ENCODE measurements at places on chromosomes 3 and 15.

DNA sequence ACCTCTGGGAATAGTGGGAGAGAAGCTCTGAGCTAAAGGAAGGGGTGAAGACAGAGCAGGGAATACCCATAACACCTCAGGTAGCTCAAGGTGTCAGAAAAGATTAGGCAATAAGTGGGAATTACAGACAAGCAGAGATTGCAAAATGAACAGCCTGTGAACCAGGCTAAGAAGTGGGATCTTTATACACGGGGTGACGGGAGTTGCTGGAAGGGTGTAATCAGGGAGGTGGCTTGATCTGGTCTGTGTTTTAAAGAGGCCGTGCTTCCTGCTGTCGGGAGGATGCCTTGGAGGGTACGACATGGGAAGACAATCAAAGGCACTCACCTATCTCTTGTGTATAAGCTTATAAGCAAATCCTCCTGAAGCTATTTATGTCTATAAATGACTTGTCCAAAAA, 216.3 kb downstream of the CLSTN2 start:
- DNase-seq: no peak

DNA sequence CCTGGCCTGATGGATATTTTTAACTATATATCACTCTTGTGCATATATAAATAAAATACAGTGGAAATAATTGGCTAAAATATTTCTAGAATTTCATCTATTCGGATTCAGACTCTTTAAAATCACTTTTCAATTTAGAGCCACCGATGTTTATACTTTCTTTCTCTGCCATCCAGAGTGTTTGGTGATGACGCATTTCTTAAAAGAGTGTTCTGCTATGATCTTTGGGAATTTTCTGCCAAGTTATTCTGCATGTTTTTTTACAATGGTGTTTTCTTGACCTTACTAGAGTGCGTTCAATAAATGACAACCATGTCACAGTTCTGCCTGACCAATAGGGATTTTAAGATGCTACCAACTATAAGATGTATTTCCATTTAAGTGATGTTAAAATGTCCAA, 30.2 kb downstream of the PPP2R3A start:
- DNase-seq: no peak

GRCh38 chr15:71496336-71496955, 313.9 kb upstream of the NR2E3 start:
- DNase-seq: no peak

GRCh38 chr3:54279005-54279583, 156.7 kb downstream of the CACNA2D3 start:
- no peak for DNase-seq

DNA sequence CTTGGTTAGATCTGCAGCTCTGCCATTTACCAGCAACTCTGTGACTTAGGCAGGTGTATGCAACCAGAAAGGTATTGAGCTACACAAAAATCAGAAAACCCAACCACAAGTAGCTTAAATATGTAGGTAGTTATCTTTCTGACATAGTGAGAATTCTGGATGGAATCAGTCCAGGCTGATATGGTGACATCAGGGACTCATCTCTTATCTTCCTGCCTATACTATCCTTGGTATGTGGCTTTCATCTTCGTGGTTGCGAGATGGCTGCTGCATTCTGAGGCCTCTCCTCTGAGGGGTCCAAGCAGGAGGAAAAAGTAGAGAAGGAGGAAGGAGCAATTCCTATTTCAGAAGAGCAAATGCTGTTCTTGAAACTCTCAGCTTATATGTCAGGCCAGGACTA, 40.0 kb downstream of the CTDSPL start:
- no peak for DNase-seq

GRCh38 chr15:65952391-65953053, 83.2 kb downstream of the RAB11A start:
- peak; percentile 58 for DNase-seq

DNA sequence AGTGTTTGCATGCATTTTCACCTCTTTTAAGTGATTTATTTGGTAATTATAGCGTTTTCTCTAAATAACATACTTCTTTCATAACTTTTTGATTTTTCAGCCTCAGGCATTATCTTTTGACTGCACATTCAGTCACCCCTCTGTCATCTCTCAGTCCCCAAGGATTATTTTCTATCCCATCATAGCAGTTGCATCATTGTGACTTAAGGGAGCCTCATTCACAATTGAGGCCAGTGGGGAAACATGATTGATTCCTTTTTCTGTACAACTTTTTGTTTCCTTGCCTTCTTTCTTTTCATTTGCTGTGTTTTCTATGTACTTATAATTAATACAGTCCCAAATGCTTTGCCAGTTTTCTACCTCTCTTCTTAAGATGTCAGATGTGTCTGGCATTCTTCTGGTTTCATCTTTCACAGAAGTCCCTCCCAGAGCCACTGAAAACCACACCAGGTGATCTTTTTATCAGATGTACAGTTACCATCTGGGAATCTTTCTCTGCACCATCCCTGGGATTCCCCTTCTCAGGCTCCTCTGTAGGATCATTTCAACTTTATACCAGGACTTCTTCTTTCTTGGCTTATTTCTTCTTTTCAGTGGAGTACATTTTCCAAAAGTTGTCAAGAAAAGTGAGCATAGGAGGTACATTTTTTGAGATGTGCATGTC, 151.4 kb downstream of the RAP2B start:
- no peak for DNase-seq

- DNase-seq: peak; percentile 49
Measured at GRCh38 chr3:115217678-115218451, 70.8 kb upstream of the ZBTB20 start.

DNA sequence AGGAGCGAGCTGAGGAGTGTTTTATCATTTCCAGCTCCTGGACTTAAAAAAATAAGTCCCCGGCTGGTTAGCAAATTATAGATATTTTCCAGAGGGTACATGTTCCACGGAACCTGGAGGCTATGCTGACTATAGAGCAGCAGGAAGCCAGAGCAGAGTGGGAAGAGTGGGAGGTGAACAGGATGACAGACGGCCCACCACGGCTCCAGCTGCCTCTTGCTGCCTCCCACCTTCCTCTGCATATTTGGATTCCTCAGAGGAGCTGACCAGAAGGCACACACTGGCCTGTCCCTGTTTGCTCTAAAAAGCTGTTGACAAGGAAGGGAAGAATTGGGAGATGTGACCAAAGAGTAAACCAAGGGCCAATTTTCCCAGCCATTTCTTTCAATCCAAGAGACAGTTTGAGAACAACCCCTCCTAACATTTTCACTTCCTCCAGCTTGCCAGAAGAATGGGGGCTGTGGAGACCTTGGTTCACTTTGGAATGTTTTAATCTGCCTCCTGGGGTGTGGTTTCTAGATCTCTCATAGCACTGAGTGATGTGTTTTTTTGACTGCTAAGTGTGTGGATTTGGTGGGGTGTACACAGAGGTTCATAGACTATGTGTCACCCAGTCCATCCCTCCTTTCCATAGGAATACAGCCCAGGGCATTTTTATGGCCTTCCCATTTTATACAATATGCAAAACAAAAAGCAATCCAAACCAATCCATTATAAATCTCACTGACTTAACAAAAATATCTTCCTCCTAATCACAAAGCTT, 36.8 kb downstream of the HGD start:
- no peak for DNase-seq

- no peak for DNase-seq
Measured at GRCh38 chr3:67083277-67083676, 85.2 kb downstream of the KBTBD8 start.

- DNase-seq: no peak
Measured at GRCh38 chr3:174644287-174644686, 214.8 kb upstream of the NAALADL2 start.

DNA sequence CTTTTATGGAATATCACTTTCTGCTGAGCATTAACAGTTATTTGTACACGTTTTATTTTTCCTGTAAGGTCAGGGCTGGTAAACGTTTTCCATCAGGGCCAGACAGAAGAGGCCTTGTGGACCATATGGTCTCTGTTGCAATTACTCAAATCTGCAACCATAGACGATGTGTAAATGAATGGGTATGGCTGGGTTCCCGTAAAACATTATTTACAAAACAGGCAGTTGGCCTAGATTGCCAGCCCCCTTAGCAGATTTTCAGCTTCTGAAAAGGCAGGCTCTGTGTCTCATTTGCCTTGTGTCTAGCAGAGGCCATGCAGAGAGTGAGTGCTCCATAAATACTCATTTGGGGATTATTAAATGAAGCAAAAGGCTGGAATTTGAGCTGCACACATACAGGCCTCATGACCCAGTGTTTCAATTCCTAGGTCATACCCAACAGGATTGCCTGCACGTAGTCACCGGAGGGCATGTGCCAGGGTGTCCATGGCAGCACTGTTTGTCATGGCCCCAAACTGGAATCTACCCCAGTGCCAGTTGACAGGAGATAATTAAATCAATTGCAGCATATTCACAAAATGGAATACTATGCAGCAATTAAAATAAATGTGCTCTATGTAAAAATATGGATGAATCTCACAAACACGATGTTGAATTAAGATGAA, 51.3 kb downstream of the GPD1L start:
- DNase-seq: no peak

GRCh38 chr15:100944986-100945385, 25.8 kb downstream of the LRRK1 start:
- DNase-seq: no peak

DNA sequence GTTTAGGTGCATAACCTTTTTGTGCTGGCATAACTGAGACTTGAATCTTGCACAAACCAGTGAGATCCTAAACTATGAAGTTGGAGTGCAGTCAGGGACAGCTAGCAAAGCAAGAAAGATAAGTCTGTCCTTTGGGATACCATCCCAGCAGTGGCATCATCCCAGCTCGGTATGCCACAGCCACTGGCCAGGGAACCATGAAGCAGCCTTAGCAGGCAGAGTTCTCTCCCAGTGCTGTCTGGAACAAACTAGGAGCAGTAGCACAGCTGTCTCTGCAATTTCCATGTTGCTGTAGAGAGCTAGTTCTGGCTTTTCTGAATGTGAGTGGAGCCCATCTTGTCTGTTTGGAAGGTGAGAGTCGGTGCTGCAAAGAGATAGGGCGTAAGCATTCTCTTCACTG, 130.3 kb downstream of the DTWD1 start:
- no peak for DNase-seq

DNA sequence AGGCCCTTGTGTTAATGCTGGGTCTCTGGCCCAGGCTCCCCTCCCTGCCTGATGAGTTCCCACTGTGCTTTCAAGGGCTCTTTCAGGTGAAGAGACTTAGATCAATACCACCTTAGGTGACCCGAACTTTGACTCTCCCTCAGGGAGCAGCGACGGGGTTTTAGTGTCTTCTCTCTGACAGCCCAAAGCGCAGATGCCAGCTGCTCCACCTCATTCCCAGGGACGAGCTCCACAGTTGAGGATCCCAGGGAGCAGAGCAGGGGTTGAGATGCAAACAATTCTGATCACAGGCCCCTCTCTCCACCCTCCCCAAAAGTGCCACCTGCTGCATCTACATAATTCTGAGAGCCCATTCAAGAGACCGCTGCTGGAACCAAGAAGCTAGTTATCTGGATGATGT, 265.1 kb downstream of the TJP1 start:
- DNase-seq: no peak

DNA sequence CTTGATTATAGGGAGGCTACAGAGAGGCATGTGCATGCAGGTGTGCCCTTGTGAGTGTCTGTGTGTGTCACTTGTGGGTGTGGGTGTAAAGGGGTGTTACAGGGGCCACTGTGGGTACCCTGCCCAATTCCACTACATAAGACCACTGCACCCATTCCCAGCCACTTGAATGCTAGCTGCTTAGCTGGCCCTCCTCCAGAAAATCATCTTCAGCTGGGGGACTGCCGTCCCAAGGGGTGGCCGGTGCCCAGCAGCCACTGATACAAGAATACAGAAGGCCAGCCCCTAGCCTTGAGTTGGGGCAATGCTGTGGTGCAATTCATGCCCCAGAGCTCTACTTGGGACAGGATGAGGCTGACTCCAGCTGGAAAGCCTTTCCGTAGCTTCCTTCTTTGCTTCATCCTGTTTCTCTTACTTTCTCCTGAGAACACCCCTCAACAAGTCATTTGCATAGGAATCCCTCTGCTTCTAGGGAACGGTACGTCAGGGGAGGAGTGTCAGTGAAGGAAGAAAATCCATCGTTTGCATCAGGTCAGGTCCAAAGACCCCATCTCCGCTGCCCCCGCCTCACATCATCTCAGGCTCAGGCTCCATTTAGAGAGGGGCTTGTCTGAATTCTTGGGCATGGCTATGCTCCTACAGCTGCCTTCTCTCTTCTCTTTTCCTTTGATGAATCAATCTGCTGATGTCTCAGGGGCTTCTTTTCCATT, 72.0 kb downstream of the SCN5A start:
- DNase-seq: peak; percentile 20

GRCh38 chr3:150124142-150124541, 153.4 kb upstream of the PFN2 start:
- no peak for DNase-seq

DNA sequence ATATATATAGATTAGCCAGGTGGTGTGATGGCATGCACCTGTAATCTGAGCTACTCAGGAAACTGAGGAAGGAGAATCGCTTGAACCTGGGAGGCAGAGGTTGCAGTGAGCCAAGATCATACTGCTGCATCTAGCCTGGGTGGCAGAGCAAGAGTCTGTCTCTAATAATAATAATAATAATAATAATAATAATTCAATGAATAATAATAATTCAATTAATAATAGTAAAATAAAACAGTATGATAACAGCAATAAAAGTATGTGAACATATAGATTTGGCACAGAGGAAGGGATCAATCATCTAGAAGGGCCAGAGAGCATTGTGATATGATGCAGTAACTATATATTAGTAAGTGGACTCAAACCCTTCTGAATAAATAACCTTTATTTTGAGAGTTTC, 314.5 kb upstream of the COL8A1 start:
- no peak for DNase-seq

DNA sequence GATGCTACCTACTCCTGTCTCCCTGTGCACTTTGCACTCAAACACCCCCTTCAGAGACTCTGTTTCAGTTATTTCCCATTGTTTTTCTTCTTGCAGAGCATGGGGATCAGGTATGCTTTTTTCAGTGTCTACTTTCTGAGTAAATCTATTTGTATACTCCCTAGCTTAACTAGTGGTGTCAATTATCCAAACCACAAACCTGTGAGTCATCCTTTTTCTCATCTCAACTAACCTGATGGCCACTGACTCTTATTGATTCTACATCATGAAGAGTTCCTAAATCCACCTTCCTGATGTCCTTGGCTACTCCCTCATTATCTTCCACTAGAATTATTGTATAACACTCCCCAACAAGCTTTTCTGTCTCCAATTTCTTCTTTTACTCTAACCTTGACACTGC, 68.0 kb downstream of the DIPK2A start:
- no peak for DNase-seq

GRCh38 chr3:54837964-54838363, 89.9 kb downstream of the LRTM1 start:
- DNase-seq: no peak

DNA sequence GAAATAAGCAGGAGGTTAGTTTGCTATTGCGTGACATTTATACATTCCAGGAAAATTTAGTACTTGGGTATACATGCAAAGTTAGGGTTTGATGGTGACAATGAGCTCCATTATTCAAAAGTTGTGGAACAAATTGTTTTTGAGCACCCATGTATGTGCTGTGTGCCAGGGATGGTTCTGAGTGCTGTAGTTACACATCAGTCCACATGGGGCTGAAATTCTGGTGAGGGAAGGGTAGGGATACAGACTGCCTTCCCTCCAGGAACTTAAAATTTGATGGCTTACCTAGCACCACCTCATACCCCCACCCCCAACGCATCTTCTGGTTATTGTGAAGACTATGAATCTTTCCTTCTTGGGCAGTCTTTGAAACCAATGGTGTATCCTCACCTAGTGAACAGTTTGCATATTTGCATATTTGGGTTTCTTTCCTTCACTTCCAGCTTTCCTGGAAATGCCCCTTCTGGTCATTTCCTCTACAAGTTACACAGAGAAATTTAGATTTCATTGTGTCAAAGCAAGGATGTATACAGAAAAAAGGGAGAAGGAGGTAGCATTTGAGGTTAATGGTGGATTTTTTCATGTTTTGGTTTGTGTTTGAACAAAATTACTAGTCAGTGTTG, 222.0 kb upstream of the IL12A start:
- no peak for DNase-seq
